ENCODE measurements at places on chromosomes 12 and 14.

DNA sequence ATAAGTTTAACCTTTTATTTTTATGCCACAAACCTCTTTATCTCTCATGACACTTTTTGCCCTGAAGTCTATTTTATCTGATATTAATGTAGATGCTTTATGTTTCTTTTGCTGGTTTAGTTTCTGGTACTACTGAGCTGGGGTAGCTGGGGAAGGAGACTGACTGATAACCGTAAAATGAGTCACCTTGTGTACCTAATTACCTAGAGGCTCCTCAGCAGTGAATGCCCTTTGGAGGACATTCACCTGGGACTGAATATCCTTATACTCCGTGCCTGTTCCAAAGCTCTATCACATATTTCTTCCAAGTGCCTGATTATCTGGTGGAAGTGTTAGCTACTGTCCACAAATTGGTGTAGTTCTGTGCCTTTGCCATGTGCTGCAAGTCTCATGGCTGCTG, 13.9 kb downstream of the ATL1 start:
- no peak for DNase-seq
- no peaks in the 10 kb centered on the region for H3K4me1 ChIP-seq
- no peak overlapping the region for H3K27ac ChIP-seq
- H3K4me3 ChIP-seq, result no peak overlapping the region
- no peaks in the 10 kb centered on the region for H3K27me3 ChIP-seq

GRCh38 chr12:12349711-12350665, at the start of gene MANSC1:
Gene MANSC1, minus strand, starts transcription at chr12:12350242. Its CDS starts 6,928 bp downstream, at chr12:12343314.
- peak within 1 kb of the TSS; percentile 60 for H3K4me3 ChIP-seq
- peak within 1 kb of the TSS; percentile 57 for H3K27ac ChIP-seq
- H3K27me3 ChIP-seq, result no peaks in the 10 kb centered on the region

DNA sequence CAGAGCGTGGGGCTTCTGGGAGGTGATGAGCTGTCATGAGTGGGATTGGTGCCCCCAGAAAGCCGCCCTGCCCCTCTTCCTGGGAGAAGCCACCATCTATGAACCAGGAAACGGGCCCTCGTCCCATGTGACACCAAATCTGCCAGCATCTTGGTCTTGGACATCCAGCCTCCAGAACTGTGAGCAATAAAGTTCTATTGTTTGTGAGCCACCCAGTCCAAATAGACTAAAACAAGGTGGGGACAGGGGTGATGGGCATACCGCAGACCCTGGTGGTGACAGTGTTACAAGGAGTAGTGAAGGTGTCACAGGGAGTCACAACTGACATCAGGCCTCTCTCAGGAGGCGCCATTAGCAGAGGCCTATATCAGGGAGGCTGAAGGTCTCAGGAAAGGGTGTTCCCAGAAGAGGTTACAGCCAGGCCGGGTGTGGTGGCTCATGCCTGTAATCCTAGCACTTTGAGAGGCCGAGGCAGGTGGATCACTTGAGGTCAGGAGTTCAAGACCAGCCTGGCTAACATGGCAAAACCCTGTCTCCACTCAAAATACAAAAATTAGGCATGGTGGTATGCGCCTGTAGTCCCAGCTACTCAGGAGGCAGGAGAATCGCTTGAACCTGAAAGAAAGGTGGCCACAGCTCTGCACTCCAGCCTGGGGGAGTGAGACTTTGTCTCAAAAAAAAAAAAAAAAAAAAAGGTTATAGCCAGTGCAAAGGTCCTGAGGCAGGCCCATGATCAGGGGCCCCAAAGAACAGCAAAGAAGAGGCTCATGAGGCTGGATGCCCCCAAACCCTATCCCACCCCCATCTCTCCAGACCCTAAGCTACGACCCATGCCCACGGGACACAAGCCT, 53.0 kb downstream of the NCOR2 start:
- H3K4me3 ChIP-seq, result no peak overlapping the region
- H3K27me3 ChIP-seq, result no peaks in the 10 kb centered on the region
- no peaks in the 10 kb centered on the region for H3K4me1 ChIP-seq
- no peaks in the 10 kb centered on the region for H3K36me3 ChIP-seq

- H3K27me3 ChIP-seq, result no peaks in the 10 kb centered on the region
- no peak for DNase-seq
- no peaks in the 10 kb centered on the region for H3K36me3 ChIP-seq
- no peak overlapping the region for H3K4me3 ChIP-seq
Observed at GRCh38 chr14:101121508-101122139, 218.1 kb upstream of the RTL1 start.

DNA sequence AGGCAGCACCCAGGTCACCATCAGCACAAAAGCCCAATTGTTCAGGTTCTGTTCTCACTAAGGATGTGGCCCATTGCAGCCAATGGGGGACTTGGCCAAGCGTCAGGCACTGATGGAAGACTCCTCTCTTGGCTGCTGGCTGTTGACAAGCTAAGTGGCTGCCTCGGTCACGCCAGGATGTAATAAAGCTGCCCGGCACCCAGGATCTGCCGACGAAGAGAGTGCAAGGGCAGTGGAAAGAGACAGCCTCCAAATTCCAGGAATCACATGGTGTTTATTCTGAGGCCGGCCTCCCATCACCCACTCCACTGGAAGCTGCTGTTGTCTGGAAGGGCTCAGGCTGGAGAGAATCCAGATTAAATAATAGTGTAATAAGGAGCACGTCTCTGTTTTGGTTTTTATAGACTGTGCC, 451.8 kb upstream of the TBX3 start:
- no peaks in the 10 kb centered on the region for H3K36me3 ChIP-seq
- no peaks in the 10 kb centered on the region for H3K27me3 ChIP-seq
- no peak for DNase-seq
- no peak overlapping the region for H3K4me3 ChIP-seq
- no peaks in the 10 kb centered on the region for H3K4me1 ChIP-seq

DNA sequence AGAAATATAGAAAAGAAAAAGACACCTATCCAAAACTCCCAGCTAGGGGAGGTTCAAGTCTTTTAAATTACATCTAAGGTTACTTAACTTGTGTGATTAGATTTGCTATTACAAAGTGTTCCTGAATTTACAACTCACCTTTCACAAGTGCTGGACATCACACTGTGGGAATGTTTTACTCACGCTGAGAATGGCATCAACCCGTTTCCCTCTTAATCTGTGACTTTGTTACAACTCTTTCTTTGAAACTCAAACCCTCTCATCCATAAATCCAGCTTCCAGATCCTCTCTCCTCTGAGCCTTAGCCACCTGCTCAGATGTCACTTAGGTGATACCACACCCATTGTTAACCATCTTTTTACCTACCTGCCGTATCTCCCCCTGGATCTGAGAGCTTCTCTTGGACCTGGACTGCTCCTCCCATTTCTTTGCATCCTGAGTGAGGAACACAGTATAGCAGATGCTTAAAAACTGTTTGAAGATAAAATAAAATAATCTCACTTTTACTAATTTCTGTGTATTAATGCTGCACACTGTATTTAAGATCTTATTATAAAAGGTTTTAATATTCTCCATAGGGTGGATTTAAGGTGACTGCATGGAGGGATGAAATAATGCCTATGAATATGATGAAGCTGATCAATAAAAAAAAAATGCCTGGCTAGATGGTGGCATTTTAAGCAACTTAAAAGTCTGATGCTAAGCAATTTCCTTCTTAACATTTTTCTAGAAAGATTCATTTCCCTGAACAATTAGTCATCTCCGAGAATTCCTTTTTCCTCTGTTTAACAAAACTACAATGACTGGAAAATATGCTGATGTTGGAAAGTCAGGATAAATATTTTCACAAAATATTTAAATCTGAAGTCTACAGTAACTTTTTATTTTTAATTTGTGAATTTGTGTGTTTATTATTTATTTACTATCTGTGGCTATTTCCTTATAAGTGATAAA, 39.1 kb upstream of the NAP1L1 start:
- H3K36me3 ChIP-seq, result no peaks in the 10 kb centered on the region
- H3K4me1 ChIP-seq, result no peaks in the 10 kb centered on the region
- DNase-seq, result no peak
- no peak overlapping the region for H3K4me3 ChIP-seq

GRCh38 chr12:7610006-7610405, 55.7 kb downstream of the APOBEC1 start:
- no peaks in the 10 kb centered on the region for H3K4me1 ChIP-seq
- no peaks in the 10 kb centered on the region for H3K27me3 ChIP-seq
- no peak for DNase-seq
- H3K36me3 ChIP-seq, result no peaks in the 10 kb centered on the region
- no peak overlapping the region for H3K27ac ChIP-seq
- no peak overlapping the region for H3K4me3 ChIP-seq

DNA sequence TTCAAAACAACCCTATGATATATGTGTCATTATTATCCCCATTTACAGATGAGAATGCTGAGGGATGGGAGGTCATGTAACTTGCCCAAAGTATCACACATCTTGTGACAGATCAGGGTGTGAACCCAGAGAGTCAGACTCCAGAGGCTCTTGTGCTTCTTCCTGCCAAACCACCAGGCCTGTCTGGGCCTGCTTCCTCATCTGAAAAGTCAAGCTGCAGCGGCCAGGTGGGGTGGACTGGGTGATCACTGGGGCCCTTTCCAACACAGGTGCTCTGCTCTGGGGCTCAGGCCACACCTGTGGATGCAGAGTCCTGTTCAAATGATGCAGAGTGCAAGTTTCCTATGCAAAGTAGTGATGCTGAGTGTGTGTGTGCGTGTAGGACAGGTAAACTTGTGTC, 26.7 kb downstream of the TSPAN11 start:
- H3K27ac ChIP-seq, result no peak overlapping the region
- no peak for DNase-seq
- no peak overlapping the region for H3K4me3 ChIP-seq
- H3K36me3 ChIP-seq, result no peaks in the 10 kb centered on the region
- no peaks in the 10 kb centered on the region for H3K27me3 ChIP-seq

- no peaks in the 10 kb centered on the region for H3K27me3 ChIP-seq
- H3K4me3 ChIP-seq, result no peak overlapping the region
- no peaks in the 10 kb centered on the region for H3K36me3 ChIP-seq
- no peak overlapping the region for H3K27ac ChIP-seq
- DNase-seq, result no peak
- no peaks in the 10 kb centered on the region for H3K4me1 ChIP-seq
Observed at GRCh38 chr14:78074561-78074960, 95.6 kb upstream of the NRXN3 start.

DNA sequence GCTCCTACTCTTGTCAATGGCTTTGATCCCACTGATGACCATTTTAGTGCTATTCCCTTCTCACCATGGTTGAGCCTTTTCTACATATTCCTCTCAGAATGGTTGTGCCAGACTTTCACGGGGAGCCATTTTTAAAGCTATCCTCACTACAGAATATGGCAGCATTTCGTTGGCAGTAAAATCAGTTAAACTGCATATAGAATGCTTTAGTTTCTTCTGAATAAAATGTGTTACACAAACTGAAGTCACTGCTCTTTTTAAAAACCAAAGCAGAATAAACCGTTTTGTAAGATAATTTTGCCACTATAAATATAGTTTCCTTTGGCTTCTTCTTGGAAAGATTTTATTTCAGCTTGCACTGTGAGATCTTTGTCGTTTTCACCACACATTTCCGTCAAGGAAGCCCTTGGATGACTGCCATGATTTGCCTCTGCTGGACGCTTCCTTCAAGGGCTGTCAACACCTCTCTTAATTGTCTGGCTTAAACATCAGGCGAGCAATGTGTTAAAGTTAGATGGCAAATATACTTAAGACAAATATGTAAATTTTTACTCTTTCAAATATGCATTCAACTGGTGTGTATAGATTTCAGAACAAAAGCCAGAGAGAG, 624.2 kb downstream of the DIO2 start:
- H3K36me3 ChIP-seq, result no peaks in the 10 kb centered on the region
- no peaks in the 10 kb centered on the region for H3K4me1 ChIP-seq
- no peaks in the 10 kb centered on the region for H3K27me3 ChIP-seq
- no peak overlapping the region for H3K4me3 ChIP-seq

GRCh38 chr14:76904100-76904739, 78.0 kb downstream of the LRRC74A start:
- H3K4me1 ChIP-seq, result peaks cover 18% of the 10 kb centered on the region
- H3K27me3 ChIP-seq, result no peaks in the 10 kb centered on the region
- H3K4me3 ChIP-seq, result peak overlapping the region; percentile 2
- no peak overlapping the region for H3K27ac ChIP-seq
